ENCODE measurements at places on chromosomes 6 and 20.

- H3K4me3 ChIP-seq: no peak overlapping the region
- no peaks in the 10 kb centered on the region for H3K36me3 ChIP-seq
These were observed 823.9 kb downstream of the PHF3 start for GRCh38 chr6:64459411-64459944.

DNA sequence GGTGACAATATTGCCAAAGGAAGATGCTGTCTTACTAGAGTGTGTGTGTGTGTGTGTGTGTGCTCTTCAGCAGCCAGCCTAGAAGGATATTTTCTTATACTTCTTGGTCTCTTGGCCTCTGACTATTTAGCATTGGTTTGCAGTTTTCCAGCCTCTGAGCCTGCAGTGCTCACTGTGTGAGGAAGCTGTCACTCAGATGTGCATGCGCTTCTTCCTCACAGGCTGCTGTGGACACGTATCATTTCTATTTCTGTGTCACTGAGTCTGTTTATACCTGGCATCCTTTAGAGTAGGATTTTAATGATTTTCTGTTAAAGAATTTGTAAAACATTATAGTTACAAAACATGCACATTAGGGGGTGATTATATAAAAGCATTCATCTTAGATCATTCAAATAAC is 83.3 kb downstream of the ALDH8A1 start:
- DNase-seq: no peak
- H3K4me1 ChIP-seq: no peaks in the 10 kb centered on the region
- H3K27me3 ChIP-seq: no peaks in the 10 kb centered on the region
- H3K36me3 ChIP-seq: no peaks in the 10 kb centered on the region

DNA sequence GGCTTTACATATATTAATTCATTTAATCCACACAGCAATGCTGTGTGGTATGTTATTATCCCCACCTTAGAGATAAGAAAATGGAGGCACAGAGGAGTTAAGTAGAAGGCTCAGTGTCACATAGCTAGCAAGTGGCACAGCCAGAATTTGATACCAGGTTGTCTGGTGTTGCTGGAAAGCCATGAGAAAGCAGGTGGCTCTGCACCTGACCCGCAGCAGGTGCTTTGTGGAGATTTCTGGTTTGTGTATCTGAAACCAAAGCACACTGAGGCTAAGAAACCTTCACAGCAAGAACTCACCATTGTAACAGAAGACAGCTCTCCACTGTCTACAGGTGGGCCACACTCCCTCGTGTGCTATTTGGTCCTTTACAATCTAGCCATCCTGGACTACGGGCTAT is 7.5 kb downstream of the ELMO2 start:
- peaks cover 24% of the 10 kb centered on the region for H3K36me3 ChIP-seq
- DNase-seq: no peak
- H3K4me1 ChIP-seq: peaks cover 35% of the 10 kb centered on the region
- no peak overlapping the region for H3K27ac ChIP-seq
- no peak overlapping the region for H3K4me3 ChIP-seq
- H3K27me3 ChIP-seq: no peaks in the 10 kb centered on the region

GRCh38 chr6:142605922-142606485 is 304.2 kb downstream of the ADGRG6 start:
- no peak overlapping the region for H3K4me3 ChIP-seq
- no peak for DNase-seq
- H3K36me3 ChIP-seq: no peaks in the 10 kb centered on the region
- H3K27ac ChIP-seq: no peak overlapping the region
- H3K4me1 ChIP-seq: no peaks in the 10 kb centered on the region

GRCh38 chr20:62704341-62704948 is 4.2 kb upstream of the NTSR1 start:
- peaks cover 54% of the 10 kb centered on the region for H3K27me3 ChIP-seq
- H3K4me3 ChIP-seq: no peak overlapping the region
- peaks cover 36% of the 10 kb centered on the region for H3K4me1 ChIP-seq
- H3K27ac ChIP-seq: no peak overlapping the region
